Vagina (tissue), 2 donors: ENCODE measurements at places on chromosomes 11 and 22.

GRCh38 chr11:129214710-129215295, 22.7 kb upstream of the ARHGAP32 start:
- no peak overlapping the region for H3K4me3 ChIP-seq
- no peaks in the 10 kb centered on the region for H3K27me3 ChIP-seq
- no peak for DNase-seq
- no peak overlapping the region for H3K27ac ChIP-seq
- peaks cover 13% of the 10 kb centered on the region for H3K4me1 ChIP-seq

DNA sequence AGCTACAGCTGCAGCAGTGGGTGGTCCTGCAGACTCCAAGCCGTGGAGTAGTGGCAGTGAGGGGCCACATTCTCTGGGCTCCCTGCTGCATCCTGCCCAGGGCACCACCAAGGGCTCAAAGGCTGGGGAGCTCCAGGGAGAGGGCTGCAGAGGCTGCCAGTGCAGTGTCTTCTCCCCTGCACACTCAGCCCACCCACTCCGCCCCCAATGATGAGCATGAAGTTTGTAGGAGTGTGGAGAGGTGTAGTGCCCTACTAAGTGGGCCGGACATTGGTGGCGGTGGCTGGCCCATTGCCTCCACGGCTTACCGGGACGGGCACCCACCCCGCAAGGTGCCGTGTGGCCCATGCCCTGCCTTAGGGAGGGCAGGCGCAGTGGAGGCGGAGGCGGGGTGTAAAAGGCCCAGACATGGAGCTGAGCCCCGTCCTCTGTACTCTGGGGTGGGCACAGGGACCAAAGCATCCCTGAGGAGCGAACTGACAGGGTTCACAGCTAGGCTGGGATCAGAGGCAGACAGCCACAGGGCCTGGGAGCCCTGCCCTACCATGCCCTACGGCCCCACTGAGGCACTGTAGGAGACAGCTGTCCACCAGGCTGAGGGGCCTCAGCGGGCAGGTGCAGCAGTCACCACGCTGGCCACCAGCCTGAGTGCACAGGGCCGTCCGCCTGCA, 18.9 kb downstream of the ARVCF start:
- no peaks in the 10 kb centered on the region for H3K36me3 ChIP-seq
- no peak for DNase-seq
- H3K27ac ChIP-seq = no peak overlapping the region
- H3K4me1 ChIP-seq = peaks cover 8% of the 10 kb centered on the region
- H3K4me3 ChIP-seq = no peak overlapping the region

GRCh38 chr11:6414874-6415328, 4.0 kb downstream of the APBB1 start:
- peaks cover 10% of the 10 kb centered on the region for H3K36me3 ChIP-seq
- DNase-seq = no peak
- H3K4me1 ChIP-seq = peaks cover 40% of the 10 kb centered on the region
- H3K4me3 ChIP-seq = no peak overlapping the region
- no peaks in the 10 kb centered on the region for H3K27me3 ChIP-seq
- H3K27ac ChIP-seq = no peak overlapping the region

GRCh38 chr11:118435290-118435892, 901 bp upstream of the KMT2A start:
- H3K4me1 ChIP-seq = peaks cover 49% of the 10 kb centered on the region
- DNase-seq = no peak
- H3K27me3 ChIP-seq = no peaks in the 10 kb centered on the region
- H3K36me3 ChIP-seq = no peaks in the 10 kb centered on the region

DNA sequence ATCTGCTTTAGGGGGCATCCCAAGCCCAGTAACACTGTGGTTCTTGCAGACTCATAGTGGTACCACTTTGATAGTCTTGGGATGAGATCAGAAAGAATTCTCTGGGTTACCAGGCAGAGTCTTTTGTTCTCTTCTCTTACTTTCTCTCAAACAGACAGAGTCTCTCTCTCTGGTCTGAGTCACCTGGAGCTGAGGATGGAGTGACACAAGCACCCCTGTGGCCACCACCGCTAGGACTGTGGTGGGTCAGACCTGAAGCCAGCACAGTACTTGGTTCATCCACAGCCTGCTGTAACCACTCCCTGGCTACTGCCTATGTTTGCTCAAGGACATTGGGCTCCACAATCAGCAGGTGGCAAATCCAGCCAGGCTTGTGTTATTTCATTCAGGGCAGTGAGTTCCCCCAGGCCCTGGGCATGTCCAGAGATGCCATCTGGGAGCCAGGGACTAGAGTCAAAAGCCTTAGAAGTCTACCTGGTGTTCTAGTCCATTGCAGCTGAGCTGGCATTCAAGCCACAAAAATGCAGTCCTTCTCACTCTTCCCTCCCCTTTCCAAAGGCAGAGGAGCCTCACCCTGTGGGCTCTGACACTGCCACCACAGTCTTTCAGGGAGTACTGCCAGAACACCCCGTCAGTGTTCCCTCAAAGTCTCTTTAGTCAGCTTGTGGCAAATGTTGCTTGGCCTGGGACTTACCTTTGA, 29.9 kb downstream of the ENDOD1 start:
- H3K36me3 ChIP-seq = no peaks in the 10 kb centered on the region
- no peak overlapping the region for H3K4me3 ChIP-seq
- peaks cover 17% of the 10 kb centered on the region for H3K4me1 ChIP-seq
- H3K27ac ChIP-seq = no peak overlapping the region

DNA sequence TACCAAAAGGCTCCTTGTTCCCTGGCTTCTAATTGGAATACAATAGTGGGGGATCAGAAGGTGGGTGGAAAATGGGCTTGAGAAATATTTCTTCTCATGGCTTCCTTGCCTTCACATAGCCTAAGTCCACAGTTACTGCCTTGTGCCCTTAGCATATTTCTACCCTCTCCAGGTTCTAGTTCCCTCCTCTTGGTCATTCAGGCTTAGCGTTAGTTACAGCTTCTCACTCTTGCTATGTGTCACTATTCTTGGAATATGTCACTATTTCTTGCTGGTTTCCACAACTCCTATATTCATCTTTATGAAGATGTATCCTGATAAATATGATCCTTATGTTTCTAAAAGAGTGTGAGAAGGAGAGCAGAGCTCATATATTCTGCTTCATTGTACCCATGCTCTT, 2.5 kb downstream of the OR2D2 start:
- DNase-seq = no peak
- H3K27me3 ChIP-seq = no peaks in the 10 kb centered on the region
- H3K4me1 ChIP-seq = no peaks in the 10 kb centered on the region
- no peaks in the 10 kb centered on the region for H3K36me3 ChIP-seq

DNA sequence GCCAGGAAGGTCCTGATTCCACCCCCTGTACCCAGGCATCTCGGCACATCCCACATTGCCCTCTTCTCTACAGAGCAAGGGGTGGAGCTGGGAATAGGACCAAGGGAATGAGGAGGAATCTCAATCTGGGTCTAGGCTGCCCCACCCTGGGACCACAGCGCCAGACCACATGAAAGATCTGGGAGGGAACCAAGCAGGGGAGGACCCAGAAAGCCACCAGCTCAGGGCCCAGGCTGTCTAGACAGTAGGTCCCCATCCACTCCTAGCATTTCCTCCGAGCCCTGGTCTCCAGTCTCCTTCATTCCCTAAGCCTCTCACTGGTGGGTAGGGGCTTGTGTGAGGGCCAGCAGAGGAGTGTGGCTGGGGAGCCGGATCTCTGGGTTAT, 11.6 kb downstream of the PHLDB1 start:
- H3K27me3 ChIP-seq = no peaks in the 10 kb centered on the region
- H3K27ac ChIP-seq = peak overlapping the region; percentile 90
- H3K4me1 ChIP-seq = peaks cover 70% of the 10 kb centered on the region
- no peak for DNase-seq

- H3K4me3 ChIP-seq = no peak overlapping the region
- no peak for DNase-seq
- H3K4me1 ChIP-seq = peaks cover 23% of the 10 kb centered on the region
Measured at GRCh38 chr11:19800714-19801519, 88.3 kb downstream of the NAV2 start.

GRCh38 chr22:35135165-35135564, 69.2 kb downstream of the ISX start:
- H3K36me3 ChIP-seq = no peaks in the 10 kb centered on the region
- no peak overlapping the region for H3K27ac ChIP-seq
- no peaks in the 10 kb centered on the region for H3K27me3 ChIP-seq
- H3K4me1 ChIP-seq = no peaks in the 10 kb centered on the region

DNA sequence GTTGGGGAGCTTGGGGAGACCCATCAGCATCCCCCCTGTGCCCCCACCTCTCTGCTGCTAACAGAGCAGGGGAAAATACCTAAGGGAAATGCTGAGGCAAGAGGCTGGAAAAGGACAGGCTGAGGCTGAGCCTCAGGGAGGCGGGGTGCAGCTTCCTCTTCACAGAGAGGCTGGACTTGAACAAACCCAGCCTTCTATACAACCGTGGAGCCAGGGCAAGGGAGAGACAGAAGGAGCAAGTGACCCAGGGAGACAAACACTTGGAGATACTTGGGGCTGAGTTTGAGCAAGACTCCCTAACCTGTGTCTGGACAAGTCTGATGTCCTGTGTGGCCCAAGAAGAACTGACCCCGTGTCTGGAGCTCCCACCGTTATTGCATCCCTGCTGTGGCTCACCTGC, at the start of gene SLCO2B1:
SLCO2B1 (plus strand) TSS at position 229 of the 400 bp plus-strand sequence. CDS start 275 bp downstream, outside the sequence.
- DNase-seq = no peak
- H3K36me3 ChIP-seq = no peaks in the 10 kb centered on the region
- H3K4me1 ChIP-seq = no peaks in the 10 kb centered on the region
- H3K27ac ChIP-seq = no peak within 1 kb of the TSS
- no peaks in the 10 kb centered on the region for H3K27me3 ChIP-seq

DNA sequence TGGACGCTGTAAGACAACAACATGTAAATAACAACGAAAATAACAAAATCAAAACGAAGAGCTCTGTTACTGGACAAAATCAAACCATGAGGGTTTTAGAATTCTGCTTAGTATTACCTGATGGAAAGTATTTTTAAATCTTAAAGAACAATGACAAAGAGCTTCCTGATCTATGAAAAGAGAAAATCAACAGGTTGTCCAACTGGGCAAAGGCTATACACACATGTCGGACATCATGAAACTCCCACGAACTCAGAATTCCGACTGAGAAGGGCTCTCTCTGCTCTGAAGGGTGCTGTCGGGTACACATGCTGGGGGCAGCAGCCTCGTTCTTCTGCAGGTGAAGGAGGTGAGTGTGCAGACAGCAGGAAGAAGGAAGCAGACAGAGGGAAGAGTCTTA, 25.8 kb downstream of the CERK start:
- peaks cover 15% of the 10 kb centered on the region for H3K4me1 ChIP-seq
- H3K27ac ChIP-seq = no peak overlapping the region
- peaks cover 46% of the 10 kb centered on the region for H3K36me3 ChIP-seq
- no peak for DNase-seq
- no peak overlapping the region for H3K4me3 ChIP-seq

GRCh38 chr22:44479662-44480061, 18.4 kb downstream of the RTL6 start:
- no peaks in the 10 kb centered on the region for H3K4me1 ChIP-seq
- no peak overlapping the region for H3K27ac ChIP-seq
- no peak overlapping the region for H3K4me3 ChIP-seq
- no peak for DNase-seq

- no peaks in the 10 kb centered on the region for H3K36me3 ChIP-seq
- no peak overlapping the region for H3K27ac ChIP-seq
- peaks cover 63% of the 10 kb centered on the region for H3K4me1 ChIP-seq
- no peak for DNase-seq
Measured at GRCh38 chr11:13333456-13333957, 55.9 kb downstream of the BMAL1 start.

DNA sequence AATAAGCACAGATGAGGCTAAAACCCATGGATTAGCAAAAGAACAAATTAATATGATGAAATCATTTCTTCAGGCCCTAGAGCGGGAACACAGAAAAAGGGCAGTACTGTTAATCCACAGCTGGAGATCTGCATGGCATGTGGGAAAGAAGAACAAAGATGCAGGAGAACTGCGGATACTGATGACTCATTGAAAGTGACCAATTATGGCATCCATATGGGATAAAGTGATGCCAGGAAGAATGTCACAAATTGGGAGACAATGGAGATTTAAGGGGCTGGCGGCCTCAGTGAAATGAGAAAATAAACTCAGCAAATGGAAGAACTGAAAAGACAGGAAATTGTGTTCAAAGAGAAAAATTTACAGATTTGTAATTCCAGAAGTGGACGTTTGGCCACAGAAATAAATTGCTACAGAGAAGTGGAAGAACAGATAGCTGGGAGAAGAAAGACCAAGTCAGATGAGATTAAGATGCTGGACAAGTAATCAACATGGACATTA, 39.4 kb downstream of the SIK3 start:
- H3K27ac ChIP-seq = no peak overlapping the region
- no peaks in the 10 kb centered on the region for H3K27me3 ChIP-seq
- H3K4me3 ChIP-seq = no peak overlapping the region
- peaks cover 30% of the 10 kb centered on the region for H3K4me1 ChIP-seq

DNA sequence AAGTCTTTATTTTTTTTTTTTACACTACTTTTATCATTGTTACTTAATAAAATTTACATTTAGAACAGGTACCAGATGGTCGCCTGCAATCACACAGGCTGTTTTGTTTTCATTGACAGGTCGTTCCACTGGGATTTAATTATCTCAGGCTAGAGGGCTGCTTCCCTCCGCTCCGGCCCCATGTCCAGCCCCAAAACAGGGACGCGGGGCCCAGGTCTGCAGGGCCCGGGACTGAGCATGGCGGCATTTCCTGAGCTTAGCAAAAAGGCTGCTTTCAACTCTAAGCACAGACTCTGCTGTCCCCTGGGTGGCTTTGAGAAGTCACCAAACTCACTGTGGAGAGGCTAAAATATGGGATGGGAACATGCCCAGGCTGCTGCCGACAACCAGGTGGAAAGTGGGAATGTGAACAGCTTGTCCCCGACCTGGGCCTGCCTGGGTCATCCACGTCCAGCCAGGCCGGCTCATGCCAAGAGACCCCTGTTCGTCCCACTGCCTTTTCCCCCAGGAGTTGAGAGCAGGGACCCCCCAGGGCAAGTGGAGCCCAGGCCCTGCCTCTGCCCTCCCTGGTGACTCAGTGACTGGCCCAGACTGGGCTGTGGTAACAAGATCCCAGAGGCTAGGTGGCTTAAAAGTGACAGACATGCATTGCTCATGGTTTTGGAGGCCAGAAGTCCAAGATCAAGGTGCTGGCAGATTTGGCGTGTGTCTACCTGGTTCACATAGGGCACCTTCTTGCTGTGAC, 150.0 kb downstream of the SHANK2 start:
- H3K27me3 ChIP-seq = no peaks in the 10 kb centered on the region
- H3K36me3 ChIP-seq = no peaks in the 10 kb centered on the region
- no peak for DNase-seq
- H3K27ac ChIP-seq = no peak overlapping the region

- peak; percentile 58 for DNase-seq
- H3K36me3 ChIP-seq = no peaks in the 10 kb centered on the region
- H3K4me1 ChIP-seq = peaks cover 6% of the 10 kb centered on the region
- H3K27me3 ChIP-seq = no peaks in the 10 kb centered on the region
- H3K27ac ChIP-seq = no peak overlapping the region
Measured at GRCh38 chr11:8288166-8288772, 24.6 kb upstream of the LMO1 start.

- H3K4me1 ChIP-seq = no peaks in the 10 kb centered on the region
- no peaks in the 10 kb centered on the region for H3K27me3 ChIP-seq
- no peak overlapping the region for H3K4me3 ChIP-seq
- DNase-seq = no peak
- H3K36me3 ChIP-seq = no peaks in the 10 kb centered on the region
Measured at GRCh38 chr11:130299978-130300377, 14.7 kb downstream of the ZBTB44 start.

- H3K27me3 ChIP-seq = no peaks in the 10 kb centered on the region
- no peak overlapping the region for H3K27ac ChIP-seq
- no peak for DNase-seq
- H3K36me3 ChIP-seq = no peaks in the 10 kb centered on the region
- peaks cover 13% of the 10 kb centered on the region for H3K4me1 ChIP-seq
Measured at GRCh38 chr11:35232891-35233330, 93.9 kb downstream of the CD44 start.

- no peaks in the 10 kb centered on the region for H3K36me3 ChIP-seq
- DNase-seq = no peak
- peaks cover 9% of the 10 kb centered on the region for H3K4me1 ChIP-seq
- no peak overlapping the region for H3K27ac ChIP-seq
- H3K27me3 ChIP-seq = no peaks in the 10 kb centered on the region
- no peak overlapping the region for H3K4me3 ChIP-seq
Measured at GRCh38 chr11:1054143-1055108, 17.9 kb upstream of the MUC6 start.
